ENCODE measurements at places on chromosomes 5 and 9. TPM values are rescaled to one million over a fixed set of nuclear protein-coding genes. Genes with fewer than 3 reads are reported as not detected.

The ZBTB26 gene
- total RNA-seq: 6.1 TPM

The PCDHGC4 gene
- total RNA-seq: not detected

The MLANA gene
- total RNA-seq: not detected

The IFNA21 gene
- total RNA-seq: not detected

The WNT8A gene
- not detected for total RNA-seq

The MARCHF3 gene
- total RNA-seq: 4.0 TPM

GRCh38 chr5:67577424-67577823 lies 380.8 kb upstream of the CD180 start:
- no peak for DNase-seq
- peaks cover 2% of the 10 kb centered on the region for H3K36me3 ChIP-seq
- H3K4me1 ChIP-seq: no peaks in the 10 kb centered on the region

- H3K36me3 ChIP-seq: peaks cover 2% of the 10 kb centered on the region
- peak; percentile 77 for DNase-seq
- H3K4me1 ChIP-seq: peaks cover 85% of the 10 kb centered on the region
- no peak overlapping the region for H3K4me3 ChIP-seq
- H3K27ac ChIP-seq: peak overlapping the region; percentile 59
These were observed 48.7 kb downstream of the FBXW11 start for GRCh38 chr5:171957591-171958251.

DNA sequence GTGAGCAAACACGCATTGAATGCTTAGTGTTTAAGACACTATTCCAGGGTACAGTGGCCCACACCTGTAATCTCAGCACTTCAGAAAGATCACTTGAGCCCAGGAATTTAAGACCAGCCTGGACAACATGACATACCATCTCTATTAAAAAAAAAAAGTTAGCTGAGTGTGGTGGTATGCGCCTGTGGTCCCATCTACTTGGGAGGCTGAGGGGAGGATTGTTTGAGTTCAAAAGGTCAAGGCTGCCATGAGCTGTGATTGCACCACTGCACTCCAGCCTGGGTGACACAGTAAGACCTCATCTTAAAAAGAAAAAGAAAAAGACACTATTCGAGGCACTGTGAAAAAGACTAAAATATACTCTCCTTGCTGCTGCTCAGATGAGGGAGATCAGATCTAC lies 240.7 kb downstream of the NR3C1 start:
- no peak for DNase-seq
- no peaks in the 10 kb centered on the region for H3K36me3 ChIP-seq
- no peak overlapping the region for H3K4me3 ChIP-seq
- no peaks in the 10 kb centered on the region for H3K27me3 ChIP-seq
- no peaks in the 10 kb centered on the region for H3K4me1 ChIP-seq

GRCh38 chr5:69317391-69317790 lies 15.2 kb downstream of the CCDC125 start:
- H3K4me3 ChIP-seq: no peak overlapping the region
- DNase-seq: no peak
- no peak overlapping the region for H3K27ac ChIP-seq
- no peaks in the 10 kb centered on the region for H3K4me1 ChIP-seq
- H3K36me3 ChIP-seq: peaks cover 20% of the 10 kb centered on the region

DNA sequence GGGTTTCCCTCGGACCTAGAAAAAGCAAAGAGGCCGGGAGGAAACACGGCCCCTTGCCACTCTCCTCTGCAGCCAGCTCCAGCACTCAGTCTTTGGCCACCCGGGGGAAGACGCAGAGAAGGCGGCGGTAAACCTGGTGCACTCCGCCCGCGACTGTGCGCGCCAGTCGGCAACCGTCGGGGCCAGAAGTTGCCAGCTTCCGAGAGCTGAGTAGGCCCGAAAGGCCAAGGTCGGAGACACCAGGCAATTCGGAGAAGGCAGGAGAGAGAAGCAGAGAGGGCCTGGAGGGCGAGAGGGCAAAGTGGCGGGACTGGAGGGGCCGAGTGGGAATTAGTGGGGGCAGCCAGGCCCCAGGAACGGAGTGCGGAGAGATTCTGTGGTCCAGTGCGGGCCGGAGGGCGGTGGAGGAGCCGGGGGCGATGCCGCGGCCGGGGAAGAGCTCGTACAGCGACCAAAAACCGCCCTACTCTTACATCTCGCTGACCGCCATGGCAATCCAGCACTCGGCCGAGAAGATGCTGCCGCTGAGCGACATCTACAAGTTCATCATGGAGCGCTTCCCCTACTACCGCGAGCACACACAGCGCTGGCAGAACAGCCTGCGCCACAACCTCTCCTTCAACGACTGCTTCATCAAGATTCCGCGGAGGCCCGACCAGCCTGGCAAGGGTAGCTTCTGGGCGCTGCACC lies at the start of gene FOXB2:
FOXB2 (plus strand) TSS at position 420 of the 690 bp plus-strand sequence; CDS start at position 420, 0 bp downstream.
- peak within 1 kb of the TSS; percentile 28 for H3K4me3 ChIP-seq
- H3K27ac ChIP-seq: peak within 1 kb of the TSS; percentile 28

DNA sequence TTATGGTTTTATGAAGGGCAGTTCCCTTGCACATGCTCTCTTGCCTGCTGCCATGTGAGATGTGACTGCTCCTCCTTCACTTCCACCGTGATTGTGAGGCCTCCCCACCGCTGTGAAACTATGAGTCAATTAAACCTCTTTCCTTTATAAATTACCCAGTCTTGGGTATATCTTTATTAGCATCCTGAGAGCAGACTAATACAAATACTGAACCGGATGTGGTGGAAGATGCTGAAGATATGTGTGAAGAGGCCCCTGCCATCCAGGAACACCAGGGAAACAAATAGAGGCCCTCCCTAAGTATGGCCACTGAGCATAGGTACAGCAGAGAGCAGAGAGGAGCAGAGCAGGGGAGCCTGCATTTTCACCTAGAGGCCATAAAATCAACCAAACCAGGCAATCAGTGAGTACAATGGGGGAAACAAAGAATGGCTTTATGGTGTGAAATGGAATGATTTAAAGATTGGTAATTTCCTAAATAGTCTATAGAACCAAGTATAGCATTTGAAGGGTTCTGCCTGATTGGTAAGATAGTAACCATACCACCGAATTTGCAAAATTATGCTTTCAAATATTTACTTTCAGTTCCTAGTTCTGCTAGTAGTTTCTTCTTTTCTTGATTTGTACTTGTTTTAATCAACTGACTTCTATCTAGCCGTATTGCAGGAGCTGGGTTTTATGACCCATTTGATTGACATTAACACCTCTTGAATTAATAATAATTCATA lies 421.6 kb downstream of the IRX1 start:
- DNase-seq: no peak
- H3K4me1 ChIP-seq: no peaks in the 10 kb centered on the region
- H3K36me3 ChIP-seq: no peaks in the 10 kb centered on the region
- H3K27me3 ChIP-seq: no peaks in the 10 kb centered on the region
- H3K4me3 ChIP-seq: no peak overlapping the region

DNA sequence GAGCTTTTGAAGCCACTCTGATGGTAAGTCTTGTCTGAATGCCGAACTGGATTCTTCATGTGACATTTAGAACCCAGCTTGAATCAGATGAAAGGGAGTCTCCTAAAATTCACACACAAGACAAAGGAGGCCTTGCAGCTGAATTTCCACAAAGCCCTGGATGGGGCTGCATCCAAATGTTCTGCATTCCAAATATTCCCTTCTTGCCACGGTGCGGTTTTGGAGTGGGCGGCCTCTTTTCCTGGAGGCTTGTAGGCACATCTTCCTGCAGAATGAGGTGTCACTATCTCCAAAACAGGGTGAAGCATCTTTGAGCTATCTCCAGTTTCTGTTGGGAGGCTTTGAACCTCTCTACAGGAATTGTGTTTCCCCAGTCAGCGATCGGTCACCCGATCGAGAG lies 342.7 kb downstream of the ARHGEF28 start:
- peaks cover 2% of the 10 kb centered on the region for H3K27me3 ChIP-seq
- no peaks in the 10 kb centered on the region for H3K36me3 ChIP-seq
- no peak for DNase-seq

DNA sequence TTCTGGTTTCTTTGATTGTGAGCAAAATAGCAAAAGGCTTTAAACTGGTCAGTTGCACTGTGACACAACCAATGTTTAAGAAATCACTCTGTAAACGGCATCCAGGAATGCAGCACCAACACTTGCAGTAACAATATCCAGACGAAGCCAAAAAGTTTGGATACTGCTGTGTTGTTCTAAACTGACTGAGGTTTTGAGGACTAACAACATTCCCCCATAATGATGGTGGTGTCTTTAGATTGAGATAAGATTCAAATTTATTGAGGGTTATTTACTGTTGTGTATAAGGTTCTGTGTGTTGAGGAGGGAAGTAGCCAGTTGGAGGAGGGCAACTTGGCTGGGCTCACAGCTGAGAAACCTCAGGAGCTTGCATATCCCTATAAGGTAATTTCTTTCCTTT lies 353.6 kb downstream of the BNC2 start:
- H3K36me3 ChIP-seq: no peaks in the 10 kb centered on the region
- H3K27ac ChIP-seq: no peak overlapping the region
- no peak overlapping the region for H3K4me3 ChIP-seq
- H3K27me3 ChIP-seq: no peaks in the 10 kb centered on the region
- DNase-seq: no peak

DNA sequence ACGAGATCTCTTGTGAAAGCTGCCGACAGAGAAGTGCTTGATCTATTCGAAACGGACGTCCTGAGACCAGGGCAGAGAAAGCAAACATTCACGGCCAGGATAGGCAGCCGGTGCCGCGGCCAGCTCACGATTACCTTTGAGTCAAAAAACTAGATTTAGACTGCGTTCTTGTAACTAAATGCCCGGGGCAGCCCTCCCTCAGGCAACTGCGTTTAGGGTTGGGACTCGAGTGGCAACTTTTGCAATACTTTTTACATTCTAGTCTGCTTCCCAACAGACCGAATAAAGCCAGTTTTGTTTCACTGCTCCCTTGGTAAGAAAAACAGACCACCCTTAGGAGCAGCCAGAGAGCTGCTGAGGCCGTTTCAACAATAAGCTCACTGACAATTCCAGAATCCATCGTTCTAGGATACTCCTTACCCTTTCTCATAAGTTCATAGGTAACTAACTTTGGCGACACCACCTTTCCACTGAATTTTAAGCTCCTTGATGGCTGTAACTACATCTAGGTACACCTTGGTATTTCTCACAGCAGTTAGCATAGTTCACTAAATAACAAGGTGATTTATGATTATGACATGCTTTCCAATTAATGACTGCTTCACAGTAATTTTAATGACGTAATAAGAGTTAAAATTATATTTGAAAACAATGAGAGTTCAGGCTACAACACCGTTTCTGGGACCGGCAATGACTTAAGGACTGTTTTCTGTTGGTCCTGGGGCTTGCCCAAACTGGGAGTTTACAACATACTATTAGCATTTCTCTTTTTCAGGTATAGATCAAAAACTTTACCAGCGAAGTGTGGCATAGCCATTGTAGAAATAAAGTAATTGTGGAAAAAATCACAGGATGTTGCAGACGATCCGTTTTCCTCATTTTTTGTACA lies 899 bp upstream of the RAPGEF6 start:
- H3K27ac ChIP-seq: peak overlapping the region; percentile 87
- H3K4me1 ChIP-seq: peaks cover 32% of the 10 kb centered on the region
- peaks cover 10% of the 10 kb centered on the region for H3K36me3 ChIP-seq
- DNase-seq: no peak

DNA sequence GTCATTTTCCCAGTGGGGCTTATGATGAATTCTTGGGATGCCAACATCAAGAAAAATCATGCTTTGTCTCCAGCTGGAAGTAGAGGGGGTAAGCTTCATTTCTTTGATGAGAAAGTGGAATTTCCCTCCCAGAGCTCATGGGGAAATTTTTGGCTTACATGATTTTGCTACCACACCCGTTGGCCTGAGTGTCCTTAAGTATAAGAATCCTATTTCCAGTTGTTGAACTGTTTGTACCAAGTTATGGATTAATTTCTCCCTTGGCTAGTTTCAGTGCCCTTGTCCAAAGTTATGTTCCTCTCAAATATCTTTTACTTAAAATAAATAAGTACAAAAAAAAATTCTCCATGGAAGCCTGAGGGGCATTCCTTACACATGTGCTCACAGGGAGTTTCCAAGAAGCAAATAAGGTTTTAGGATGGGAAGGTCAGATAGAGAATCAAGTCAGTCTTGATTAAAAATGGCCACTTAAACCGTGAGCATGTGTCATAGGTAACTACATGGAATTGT lies 82.3 kb downstream of the PTCD2 start:
- no peak overlapping the region for H3K4me3 ChIP-seq
- no peak overlapping the region for H3K27ac ChIP-seq
- H3K27me3 ChIP-seq: peaks cover 13% of the 10 kb centered on the region
- H3K36me3 ChIP-seq: peaks cover 2% of the 10 kb centered on the region
- H3K4me1 ChIP-seq: no peaks in the 10 kb centered on the region
- no peak for DNase-seq

GRCh38 chr5:102624405-102624804 lies 125.6 kb upstream of the SLCO6A1 start:
- DNase-seq: no peak
- no peak overlapping the region for H3K4me3 ChIP-seq
- peaks cover 5% of the 10 kb centered on the region for H3K27me3 ChIP-seq
- H3K27ac ChIP-seq: no peak overlapping the region

DNA sequence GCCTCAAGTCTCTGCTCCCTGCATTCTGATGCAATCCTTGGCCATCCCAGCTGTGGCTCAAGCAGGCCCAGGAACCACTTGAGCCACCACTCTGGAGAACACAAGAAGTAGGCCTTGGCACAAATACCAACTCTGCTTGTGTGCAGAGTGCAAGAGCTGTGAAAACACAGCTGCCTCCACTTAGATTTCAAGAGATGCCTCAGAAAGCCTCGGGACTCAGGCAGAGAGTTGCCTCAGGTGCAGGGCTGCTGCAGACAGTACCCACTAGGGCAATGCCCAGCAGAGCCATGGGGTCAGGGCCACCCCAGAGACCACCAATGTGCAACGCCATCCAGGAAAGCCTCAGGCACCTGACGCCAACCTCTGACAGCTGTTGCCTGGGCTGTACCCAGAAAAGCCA lies 82.4 kb downstream of the FREM1 start:
- no peak overlapping the region for H3K4me3 ChIP-seq
- H3K27me3 ChIP-seq: peaks cover 2% of the 10 kb centered on the region
- no peak overlapping the region for H3K27ac ChIP-seq
- no peaks in the 10 kb centered on the region for H3K36me3 ChIP-seq

- H3K27me3 ChIP-seq: peaks cover 12% of the 10 kb centered on the region
- H3K4me1 ChIP-seq: peaks cover 46% of the 10 kb centered on the region
- peak overlapping the region; percentile 82 for H3K27ac ChIP-seq
- peak overlapping the region; percentile 73 for H3K4me3 ChIP-seq
These were observed 1.0 kb upstream of the NTMT1 start for GRCh38 chr9:129624947-129625346.
